Right kidney (tissue), 9 donors: ENCODE measurements at places on chromosomes 2 and 18.

DNA sequence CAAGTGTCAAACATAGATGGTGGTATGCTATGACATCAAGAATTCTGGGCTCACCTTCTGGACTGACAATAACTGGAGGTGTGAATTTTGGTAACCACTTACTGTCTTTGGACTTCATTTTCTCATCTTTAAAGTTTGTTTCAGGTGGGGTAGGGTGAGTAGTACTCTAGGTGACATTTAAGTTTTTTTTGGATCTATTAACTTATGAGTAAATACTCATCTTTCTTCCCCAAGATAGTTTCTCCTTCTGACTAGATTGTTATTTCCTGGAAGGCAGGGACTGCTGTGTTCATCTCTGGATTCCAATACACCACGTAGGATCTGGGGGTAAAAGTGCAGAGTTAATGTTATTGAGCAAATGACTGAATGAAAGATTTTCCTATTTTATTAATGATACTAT lies 55.9 kb downstream of the ICOS start:
- no peak for DNase-seq

DNA sequence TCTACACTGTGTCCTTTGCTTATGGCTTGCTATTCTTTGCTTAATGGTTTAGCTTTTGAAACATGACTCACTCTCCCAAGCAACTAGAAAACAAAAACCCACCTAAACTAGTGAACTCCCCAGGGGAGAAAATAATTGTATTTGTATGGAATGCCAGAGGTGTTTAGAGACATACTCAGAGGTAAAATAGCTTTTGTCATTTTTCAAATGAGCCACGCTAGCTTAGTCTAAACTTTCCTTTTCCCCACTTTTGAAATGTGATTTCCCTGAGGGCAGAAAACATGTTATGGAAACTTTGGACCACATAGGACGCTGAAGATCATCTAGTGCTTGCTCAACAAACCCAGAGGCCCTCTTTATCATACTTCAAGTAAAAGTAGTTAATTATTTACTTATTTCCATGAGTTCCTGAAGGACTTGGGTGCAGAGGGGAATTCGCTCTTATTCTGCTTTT lies 16.5 kb upstream of the CYTIP start:
- peak; percentile 15 for DNase-seq

- DNase-seq = no peak
Measured at GRCh38 chr2:134461511-134461910, 207.6 kb downstream of the MGAT5 start.

DNA sequence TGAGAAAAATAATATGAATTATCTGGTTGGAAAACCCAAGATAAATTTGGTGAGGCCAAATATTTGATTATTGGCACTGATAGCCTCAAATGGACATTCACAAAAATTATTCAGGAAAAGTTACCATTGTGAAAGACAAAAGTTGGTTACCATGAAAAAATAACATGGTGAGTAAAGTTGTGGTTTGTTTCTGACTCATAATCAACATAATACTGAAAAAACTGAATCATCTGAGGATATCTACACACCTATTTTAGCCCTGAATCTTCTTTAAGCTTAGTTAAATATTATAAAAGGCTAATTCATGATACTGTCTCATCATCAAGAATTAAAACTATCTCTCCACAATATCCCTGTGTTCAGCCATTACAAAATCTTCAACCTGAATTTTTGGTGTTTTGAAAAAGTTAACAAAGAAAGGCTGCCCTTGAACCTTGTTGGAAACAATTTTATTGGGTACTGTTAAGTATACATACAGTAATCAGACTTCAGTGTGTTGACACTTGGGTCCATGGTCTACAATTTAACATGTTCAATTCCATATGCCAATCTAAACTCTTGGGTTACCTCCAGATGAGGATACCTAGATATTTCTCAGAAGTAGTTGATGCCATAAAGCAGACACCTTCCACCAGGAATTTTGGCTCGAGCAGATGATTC lies 607.5 kb upstream of the SLC39A10 start:
- DNase-seq = no peak

- no peak for DNase-seq
Measured at GRCh38 chr2:219416938-219417337, 1.2 kb upstream of the DES start.

GRCh38 chr18:49811151-49811938 lies 2.0 kb downstream of the ACAA2 start:
- peak; percentile 28 for DNase-seq

DNA sequence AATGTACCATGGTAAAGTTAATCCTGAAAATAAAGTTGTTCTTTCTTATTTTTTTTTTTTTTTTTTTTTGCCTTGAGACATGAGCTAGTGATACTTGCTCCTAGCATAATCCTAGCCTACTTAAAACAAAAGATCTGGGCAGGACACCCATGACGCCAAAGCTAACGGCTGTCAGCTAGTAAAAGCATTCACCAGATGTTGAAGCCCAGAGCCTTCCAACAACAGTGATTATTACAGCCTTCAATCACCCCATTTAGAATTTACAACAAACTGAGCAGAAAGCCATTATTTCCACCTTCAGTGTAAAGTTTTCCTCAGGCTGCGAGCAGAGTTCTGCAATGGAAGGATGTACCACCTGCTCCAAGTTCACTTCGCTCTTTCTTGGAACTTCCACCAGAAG lies 259.5 kb downstream of the SP3 start:
- no peak for DNase-seq

DNA sequence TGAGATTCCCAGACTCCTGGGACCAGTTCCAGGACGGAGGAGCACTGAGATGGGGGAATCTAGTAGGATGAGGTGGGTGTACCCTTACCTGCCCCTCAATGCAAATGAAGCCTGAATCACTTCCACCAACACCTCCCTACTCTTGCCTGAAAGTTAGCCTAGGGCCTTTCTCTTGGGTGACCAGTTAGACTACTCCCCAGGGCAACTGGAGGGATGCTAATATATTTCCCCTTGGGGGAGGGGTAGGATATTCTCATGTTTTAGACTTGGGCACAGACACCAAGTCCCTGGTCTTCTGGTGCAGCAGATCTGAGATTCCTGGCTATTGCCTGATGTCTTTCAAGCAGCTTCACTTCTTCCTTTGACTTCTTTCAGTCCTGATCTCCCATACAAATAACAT lies 334.5 kb downstream of the ALK start:
- no peak for DNase-seq

- DNase-seq = no peak
Measured at GRCh38 chr2:211611061-211611518, 927.5 kb downstream of the ERBB4 start.

GRCh38 chr2:159620796-159621195 lies 4.4 kb upstream of the BAZ2B start:
- no peak for DNase-seq

GRCh38 chr2:212882626-212883025 lies 268.8 kb downstream of the IKZF2 start:
- DNase-seq = no peak

GRCh38 chr2:46545015-46545839 lies 65.9 kb downstream of the TMEM247 start:
- DNase-seq = no peak

DNA sequence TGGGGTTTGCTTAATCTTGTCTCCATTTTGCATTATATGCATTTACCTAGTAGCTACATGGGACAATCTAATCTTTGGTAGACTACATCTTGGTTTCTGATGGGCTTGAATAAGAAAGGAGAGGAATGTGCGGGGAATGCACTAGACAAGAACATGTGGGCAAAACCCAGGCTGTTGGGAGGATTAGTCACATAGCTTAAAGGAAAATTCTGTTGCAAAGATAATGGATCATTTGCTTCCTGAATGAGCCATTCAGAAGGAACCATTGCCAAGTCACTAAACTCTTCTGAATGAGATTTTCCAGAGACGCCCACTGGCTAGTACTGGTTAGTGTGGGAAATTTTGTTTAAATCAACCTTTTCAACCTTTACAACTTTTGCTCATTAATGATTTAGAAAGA lies 84.8 kb downstream of the OSBPL6 start:
- no peak for DNase-seq

- no peak for DNase-seq
Measured at GRCh38 chr2:171883275-171883893, 10.7 kb downstream of the SLC25A12 start.

GRCh38 chr18:78794071-78794430 lies 185.6 kb upstream of the SALL3 start:
- DNase-seq = no peak

DNA sequence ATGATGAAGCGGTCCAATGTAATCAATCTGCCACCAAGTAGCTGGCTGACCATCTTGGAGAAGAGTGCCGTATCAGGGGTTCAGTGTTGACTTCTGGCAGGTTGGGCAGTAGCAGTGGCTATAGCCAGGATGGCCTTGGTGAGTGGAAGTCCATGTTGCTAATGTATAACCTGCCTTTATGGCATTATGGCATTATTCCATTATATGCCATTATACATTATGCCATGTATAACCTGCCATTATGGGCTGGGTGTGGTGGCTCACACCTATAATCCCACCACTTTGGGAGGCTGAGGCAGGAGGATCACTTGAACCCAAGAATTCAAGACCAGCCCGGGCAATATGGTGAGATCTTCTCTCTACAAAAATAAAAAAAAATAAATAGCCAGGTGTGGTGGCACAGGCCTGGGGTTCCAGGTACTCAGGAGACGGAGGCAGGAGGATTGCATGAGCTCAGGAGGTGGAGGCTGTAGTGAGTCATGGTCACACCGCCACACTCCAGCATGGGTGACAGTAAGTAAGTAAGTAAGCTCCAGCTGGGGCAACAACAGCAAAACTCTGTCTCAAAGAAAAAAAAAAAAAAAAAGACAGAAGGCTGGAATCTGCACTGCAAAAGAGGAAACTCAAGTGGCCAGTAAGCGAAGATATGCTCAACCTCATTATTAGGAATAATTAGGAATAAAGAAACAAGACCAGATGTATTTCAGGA lies 24.4 kb upstream of the EMILIN2 start:
- no peak for DNase-seq

- DNase-seq = no peak
Measured at GRCh38 chr2:28364610-28365009, 28.0 kb upstream of the FOSL2 start.

DNA sequence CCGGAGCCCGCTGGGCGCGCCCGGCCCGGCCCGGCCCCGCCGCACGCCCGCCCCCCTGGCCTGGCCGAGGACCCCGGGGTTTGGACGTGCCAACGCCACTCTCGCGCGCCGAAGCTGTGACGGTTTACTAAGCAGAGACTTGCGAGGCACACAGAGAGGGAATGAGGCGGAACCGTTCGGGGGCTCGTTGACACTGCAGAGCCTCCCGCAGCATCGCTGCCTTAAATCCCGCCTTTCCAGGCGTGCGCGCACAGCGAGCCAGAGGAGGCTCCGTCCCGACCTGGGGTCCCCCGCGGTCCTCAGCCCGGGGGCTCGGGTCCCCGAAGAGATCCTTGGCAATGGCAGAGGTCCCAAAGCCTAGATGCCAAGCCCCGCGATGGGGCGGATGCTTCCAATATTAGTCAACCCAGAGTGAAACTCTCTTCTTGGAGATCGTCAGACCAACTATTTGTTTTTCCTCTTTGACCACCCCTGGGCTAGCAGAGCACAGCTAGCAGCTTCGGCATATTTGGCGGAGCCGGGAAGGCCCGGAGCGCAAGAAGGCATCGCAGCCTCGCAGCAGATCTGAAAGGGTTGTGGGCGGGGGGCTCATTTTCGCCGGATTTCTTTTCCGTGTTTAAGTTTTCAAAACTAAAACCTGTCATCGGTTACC lies at the start of gene ZNF385B:
TSS of gene ZNF385B (minus strand) at position 197 of the 652 bp plus-strand sequence.
- peak; percentile 55 for DNase-seq

DNA sequence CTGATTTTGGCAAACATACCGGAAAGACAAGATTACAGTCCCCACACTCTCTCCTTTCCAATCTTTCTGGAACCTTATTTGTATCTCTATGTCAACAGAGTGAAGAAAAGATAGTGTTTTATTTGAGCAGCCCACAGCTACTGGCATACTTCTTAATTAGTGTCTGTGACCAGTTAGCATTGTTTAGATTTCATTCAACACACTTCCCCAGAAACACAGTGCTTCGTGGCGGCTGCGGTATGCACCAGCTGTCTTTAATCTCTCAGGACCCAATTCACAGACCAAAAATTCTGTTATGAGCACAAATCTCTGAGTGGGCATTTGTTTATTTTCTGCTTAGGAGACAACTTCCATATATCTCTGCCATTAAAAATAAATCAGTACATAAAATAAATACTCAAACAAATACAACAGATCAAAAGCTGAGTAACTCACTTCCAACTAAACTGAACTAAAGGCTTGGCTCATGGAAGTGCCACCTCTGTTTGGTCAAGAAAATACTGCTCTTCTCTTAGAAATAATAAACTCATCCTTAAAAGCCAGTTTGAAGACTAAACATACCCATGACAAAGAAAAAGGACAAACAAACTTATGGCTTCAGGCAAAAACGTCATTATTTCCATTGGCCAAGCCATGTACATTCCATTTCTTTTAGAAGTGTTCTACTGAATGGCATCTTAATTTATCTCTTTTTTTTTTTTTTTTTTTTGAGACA lies 392.4 kb downstream of the TXNL1 start:
- peak; percentile 6 for DNase-seq

DNA sequence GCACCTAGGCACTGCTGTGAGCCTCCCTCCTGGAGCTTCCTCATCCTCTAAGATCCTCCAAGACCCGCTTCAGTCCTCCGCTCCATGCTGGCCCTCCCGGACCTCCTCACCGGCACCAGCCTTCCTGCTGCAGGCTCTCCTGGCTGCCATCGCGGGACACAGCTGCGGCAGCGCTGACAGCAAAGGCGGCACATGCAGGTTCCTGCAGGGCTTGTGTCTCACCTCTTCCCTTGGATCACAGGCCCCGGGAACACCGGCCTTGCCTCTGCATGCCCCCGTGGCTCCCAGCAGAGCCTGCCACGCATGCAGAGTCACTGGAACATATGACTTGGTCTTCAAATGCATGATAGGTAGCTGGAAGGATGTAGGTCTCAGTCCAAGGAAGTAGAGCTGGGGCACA lies 67.2 kb downstream of the PTGR3 start:
- DNase-seq = no peak

GRCh38 chr2:159229476-159230144 lies 56.9 kb downstream of the WDSUB1 start:
- no peak for DNase-seq

- DNase-seq = no peak
Measured at GRCh38 chr2:152452256-152452973, 117.4 kb downstream of the FMNL2 start.

- DNase-seq = no peak
Measured at GRCh38 chr2:169818241-169818640, 6.5 kb downstream of the METTL5 start.

- no peak for DNase-seq
Measured at GRCh38 chr2:235381261-235381912, 112.5 kb upstream of the AGAP1 start.

GRCh38 chr2:203237346-203238238 lies 1.2 kb upstream of the CYP20A1 start:
- peak; percentile 5 for DNase-seq

- DNase-seq = peak; percentile 46
Measured at GRCh38 chr2:144325086-144325485, 194.8 kb downstream of the ZEB2 start.

GRCh38 chr2:43486603-43487002 lies 109.2 kb downstream of the THADA start:
- no peak for DNase-seq

GRCh38 chr18:68509902-68510301 lies 205.0 kb downstream of the TMX3 start:
- DNase-seq = no peak
